Stimulated activated CD8-positive, alpha-beta memory T cell treated with anti-CD3 and anti-CD28 coated beads, Interleukin-4, amount 100 ng/mL, for 1 hour (primary cell): ENCODE measurements at places on chromosomes 2 and 18.

GRCh38 chr2:218431878-218432277, 13.0 kb downstream of the VIL1 start:
- DNase-seq = no peak

GRCh38 chr18:55115606-55116005, 156.3 kb upstream of the CCDC68 start:
- DNase-seq = no peak

DNA sequence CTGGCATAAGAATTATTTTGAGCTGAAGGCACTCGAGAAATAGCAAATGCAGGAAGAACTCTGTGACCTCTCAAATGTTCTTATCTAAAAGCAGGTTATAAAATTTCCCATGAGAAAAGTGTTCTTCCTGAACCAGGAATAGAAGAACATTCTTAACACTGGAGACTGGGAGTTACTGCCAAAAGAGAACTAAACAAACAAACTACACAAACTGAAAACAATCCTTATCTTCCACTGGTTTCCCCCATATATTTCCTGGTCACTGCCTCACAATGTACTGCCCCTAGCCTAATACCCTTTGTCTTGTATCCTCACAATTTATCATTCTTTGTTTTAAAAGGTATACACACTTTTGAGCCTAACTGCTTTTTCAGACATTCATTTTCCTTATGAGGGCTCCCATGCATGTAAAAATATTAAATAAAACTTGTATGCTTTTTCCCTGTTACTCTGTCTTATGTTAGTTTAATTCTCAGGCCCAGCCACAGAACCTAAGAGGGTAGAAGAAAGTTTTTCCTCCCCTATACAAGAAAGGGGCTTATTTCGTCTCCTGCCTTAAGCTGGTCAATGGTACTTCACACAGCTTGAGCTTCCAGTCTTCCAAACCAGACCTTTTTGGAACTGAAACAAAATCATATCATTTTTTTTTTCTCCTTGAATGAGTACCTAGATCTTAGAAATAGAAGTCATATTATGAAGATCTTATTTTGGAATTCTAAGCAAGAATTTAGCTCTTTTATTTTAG, 110.6 kb downstream of the MSTN start:
- DNase-seq = no peak

DNA sequence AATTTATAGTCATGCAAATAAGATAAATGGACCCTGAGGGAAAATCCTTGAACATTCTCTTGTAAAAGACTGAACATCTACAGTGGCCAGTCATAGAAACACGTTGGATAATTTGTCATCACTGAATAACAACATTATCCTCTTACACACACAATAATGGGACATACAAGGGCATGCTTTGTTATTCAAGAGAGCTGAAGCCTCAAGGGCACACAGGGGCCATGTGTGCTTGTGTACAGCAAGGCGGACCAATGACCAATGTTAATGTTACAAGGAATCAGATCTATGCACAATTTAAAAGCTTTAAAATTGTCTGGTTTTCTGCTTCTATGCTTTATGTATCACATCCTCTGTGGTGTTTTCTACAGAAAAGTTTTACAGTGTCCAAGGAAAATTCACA, 23.7 kb downstream of the COL6A3 start:
- no peak for DNase-seq

DNA sequence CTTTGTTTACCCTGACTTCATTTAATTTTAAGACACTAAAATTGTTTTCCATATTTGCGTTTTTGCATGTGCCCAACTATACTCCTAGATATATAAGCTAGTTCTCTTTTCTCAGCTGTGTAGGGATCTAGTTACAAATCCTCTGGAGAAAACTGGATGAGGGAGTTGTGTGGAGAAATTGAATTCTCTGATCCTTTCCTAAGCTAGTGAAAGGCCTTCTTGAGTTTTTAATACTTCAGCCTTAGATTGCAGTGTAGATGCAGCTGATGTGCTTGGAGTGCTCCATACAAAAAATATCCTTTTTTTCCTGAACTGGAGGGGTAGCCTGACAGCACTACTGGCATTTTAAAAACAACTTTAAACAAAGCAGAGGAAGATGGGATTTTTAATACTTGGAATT, 8.6 kb upstream of the MTX2 start:
- DNase-seq = no peak

GRCh38 chr2:212900715-212901114, 250.7 kb downstream of the IKZF2 start:
- no peak for DNase-seq

DNA sequence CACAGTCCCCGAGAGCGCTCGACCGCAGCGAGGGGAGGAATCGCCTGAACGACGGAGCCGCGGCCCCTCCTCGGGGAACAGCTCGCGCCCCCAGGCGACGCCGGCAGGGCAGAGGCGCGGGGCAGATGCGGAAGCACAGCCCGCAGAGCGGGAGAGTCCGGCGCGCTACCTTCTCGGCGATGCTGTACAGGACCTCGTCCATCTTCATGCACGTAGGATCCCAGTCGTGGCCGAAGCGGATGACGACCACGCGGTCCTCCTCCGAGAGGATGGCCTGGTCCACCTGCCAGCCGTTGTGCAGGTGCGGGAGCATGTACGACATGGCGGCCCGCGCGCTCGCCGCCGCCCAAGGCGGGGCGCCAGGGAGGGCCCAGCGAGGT, 302 bp downstream of the TXNL4A start:
- peak; percentile 33 for DNase-seq

DNA sequence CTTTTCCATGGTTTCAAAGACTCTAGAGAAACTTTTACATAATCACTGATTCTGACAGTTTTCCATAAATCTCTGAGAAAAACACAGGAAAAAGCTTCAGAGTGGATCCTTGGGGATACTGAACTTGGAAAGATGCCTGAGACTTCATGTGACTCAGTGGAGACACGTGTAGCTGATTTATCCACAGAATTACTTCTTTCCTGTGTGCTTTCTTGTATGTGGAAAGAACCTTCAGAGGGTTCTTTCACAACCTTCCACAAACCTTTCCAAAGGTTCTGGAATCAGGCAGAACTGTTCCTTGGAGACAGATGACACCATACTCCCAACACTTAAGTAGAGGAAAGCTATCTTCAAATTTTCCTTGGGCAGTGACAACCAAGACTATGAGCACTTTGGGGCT, 207.2 kb downstream of the RND3 start:
- no peak for DNase-seq

GRCh38 chr18:60698901-60699300, 326.3 kb upstream of the MC4R start:
- no peak for DNase-seq

- no peak for DNase-seq
These were observed 24.8 kb upstream of the TFCP2L1 start for GRCh38 chr2:121309801-121310200.
